ENCODE measurements at places on chromosomes 4 and X.

GRCh38 chr4:173073939-173074500 is 94.6 kb upstream of the GALNT7 start:
- no peak for DNase-seq

- DNase-seq, result no peak
Measured at GRCh38 chrX:10929747-10930146, 181.4 kb upstream of the HCCS start.

- no peak for DNase-seq
Measured at GRCh38 chr4:10173037-10173753, 56.6 kb upstream of the WDR1 start.

GRCh38 chr4:73451404-73451803 is 15.4 kb downstream of the AFP start:
- no peak for DNase-seq

- no peak for DNase-seq
Measured at GRCh38 chrX:25156323-25156722, 140.6 kb upstream of the ARX start.

GRCh38 chr4:1713003-1713851 is 1.1 kb upstream of the SLBP start:
- DNase-seq, result no peak

DNA sequence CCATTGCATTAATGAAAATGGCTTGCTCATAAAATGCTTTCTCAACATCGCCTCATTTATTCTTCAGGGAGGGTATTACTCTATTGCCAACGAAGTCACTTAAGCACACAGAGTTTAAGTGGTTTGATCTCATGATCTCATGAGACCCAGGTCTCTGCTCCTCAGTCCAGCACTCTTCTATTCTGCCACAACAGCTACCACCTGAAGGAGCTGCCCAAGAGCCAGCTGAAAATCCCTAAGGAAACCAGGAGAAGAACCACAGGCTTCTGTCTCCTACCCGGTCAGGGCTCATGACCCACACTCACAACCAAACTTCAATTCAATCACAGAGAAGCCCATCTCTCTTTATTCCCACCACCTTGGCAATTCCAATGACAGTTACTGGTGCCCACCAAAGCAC is 85.5 kb upstream of the GPM6B start:
- no peak for DNase-seq

DNA sequence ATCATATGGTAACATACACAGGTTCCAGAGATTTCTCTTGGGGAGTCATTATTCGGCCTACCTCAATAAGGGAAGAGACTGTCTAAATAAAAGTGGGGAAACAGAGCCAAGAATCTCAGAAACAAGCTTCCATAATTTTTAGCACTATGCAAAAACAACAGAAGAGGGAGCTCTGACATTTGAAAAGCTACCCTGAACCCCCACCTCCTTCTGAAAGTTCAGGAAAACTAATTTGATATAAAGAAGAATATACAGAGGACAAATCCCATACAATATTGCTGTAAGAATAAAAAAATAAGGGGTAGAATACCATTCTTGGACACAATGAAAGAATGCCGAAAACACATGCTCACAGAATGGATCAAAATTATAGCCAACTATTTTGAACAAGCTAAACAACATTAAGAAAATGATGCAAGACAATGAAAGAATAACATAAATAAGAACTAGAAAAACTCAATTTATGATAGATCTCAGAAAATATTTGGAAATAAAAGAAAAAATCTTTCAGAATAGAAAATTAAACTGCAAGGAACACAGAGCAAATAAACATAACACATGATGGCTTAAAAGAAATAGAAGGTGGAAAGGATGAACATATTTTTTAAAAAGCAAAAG is 14.4 kb upstream of the ZNF41 start:
- no peak for DNase-seq

- DNase-seq, result no peak
Measured at GRCh38 chr4:101337688-101338087, 9.6 kb downstream of the PPP3CA start.

- no peak for DNase-seq
Measured at GRCh38 chr4:2341261-2341841, 77.1 kb downstream of the ZFYVE28 start.

DNA sequence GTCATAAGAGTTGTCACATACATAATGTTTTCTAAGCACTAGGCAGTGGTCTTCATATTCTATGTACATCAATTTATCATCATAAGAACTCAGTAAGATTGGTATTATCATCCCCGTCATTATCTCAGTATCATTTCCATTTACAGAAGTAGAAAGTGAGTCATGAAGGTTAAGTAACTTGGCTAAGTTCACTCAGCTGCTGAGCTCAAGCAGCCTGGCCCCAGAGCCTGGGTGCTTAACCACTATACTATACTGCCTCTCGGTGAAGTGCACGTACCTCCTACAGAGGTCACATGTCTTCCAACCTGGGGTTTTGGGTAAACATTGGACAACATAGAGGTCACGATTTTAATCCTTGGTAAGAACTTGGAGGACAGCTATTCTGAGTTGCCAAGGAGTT is 161.5 kb upstream of the GATB start:
- DNase-seq, result no peak

GRCh38 chr4:13990596-13991589 is 363.4 kb upstream of the BOD1L1 start:
- no peak for DNase-seq

DNA sequence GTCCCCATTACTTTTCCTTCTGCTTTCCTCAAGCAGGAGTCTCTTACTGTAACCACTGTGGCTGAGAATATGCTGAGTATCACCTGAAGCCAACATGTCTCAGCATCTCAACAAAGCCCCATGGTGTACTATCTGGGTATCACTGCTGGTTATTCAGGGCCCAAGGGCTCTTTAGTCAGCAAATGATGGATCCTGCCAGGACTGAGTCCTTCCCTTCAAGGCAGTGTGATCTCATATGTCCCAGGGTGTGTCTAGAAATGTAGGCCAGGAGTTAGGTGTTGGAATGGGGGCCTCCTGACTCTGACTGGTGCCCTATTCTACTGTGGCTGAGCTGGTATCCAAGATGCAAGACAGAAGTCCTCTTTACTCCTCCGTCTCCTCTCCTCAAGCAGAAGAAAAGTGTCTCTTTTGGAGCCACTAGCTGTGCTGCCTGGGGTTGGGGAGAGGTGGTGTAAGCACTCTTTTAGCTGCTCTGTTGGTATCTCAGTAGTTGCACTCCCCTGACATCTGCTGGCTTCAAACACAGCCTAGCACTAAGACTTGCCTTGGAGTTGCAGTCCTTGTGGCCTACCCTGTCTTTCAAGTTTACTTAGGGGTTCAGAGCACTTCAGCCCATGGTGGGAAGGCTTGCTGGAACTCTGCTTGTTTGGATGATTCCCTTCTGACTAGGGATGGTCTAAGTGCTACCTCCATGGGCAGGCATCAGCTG is 28.6 kb downstream of the OCIAD2 start:
- no peak for DNase-seq

GRCh38 chr4:158817562-158818296 is 48.9 kb downstream of the FNIP2 start:
- no peak for DNase-seq

DNA sequence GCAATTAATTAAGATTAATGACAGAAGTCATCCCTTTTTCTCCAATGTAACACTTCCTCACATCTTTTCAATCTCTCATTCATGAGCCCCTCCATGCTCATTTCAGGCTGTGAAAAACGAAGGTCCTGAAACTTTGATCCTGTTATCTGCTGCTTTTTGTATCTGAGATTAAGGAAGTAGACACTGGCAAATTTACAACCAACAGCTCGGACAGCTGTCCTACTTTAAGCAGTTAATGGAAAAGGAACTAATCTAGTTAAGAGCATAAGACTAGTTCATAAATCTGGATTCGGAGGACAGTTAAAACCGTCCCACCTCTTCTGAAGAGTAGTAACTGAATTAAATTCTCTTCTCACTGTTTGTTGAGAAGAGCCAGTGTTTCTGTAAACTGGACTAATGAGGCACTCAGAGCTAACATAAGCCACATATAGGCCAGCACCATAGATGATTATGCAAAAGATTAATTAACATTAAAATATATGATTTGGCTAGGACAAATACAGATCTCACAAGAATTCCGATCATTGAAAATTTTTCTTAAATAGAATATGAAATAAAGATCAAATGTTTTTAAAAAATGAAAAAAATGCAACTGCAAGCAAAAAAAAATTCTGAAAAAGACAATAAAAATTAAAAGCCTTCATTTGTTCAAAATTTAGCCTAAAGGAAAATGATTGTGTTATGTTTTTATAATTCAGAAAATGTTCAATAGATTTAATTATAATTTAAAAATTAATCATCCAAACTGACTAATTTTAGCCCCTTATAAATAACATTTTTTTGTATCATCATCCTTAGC is 114.4 kb downstream of the ANTXR2 start:
- no peak for DNase-seq

GRCh38 chr4:53121264-53121865 is 244.5 kb downstream of the SCFD2 start:
- DNase-seq, result no peak

DNA sequence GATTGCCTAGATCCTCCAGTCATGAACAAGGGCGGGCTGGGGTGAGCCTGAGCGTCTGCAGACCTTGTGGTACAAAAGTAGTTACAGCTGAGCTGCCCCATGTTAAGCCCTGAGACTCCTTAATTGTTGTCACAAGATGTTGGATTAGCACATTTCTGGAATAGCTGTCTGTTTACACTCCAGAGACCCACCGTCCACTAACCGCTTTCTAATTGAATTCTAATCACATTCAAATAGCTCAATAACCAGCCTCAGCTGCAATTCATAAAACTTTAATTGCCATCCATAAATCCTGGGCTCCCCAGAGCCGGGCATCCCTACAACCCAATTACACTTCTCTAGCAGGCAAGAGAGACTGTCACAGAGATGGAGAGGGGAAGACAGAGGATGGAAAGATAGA is 1.6 kb upstream of the GSX2 start:
- no peak for DNase-seq

GRCh38 chr4:36677112-36677511 is 395.7 kb downstream of the DTHD1 start:
- DNase-seq, result no peak

- no peak for DNase-seq
Measured at GRCh38 chr4:43816116-43816515, 632.5 kb downstream of the KCTD8 start.

DNA sequence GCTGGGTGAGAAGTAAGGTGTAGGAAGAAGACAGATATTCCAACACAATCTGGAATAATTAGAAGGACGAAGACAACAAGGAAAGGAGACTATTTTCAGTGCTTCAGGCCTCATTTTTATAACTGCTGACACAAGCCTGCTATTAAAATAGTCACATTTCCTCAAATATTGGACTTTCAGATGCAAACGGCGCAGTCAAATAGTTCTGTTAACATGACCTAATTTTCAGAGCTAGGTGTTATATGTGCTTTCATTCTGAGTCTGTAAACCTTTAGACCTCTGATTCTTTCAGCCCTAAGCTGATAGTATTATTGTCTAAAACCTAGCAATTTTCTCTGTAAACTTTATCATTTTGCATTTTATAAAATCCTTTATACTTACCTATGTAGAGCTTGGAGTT is 261.5 kb downstream of the IL1RAPL1 start:
- DNase-seq, result no peak

DNA sequence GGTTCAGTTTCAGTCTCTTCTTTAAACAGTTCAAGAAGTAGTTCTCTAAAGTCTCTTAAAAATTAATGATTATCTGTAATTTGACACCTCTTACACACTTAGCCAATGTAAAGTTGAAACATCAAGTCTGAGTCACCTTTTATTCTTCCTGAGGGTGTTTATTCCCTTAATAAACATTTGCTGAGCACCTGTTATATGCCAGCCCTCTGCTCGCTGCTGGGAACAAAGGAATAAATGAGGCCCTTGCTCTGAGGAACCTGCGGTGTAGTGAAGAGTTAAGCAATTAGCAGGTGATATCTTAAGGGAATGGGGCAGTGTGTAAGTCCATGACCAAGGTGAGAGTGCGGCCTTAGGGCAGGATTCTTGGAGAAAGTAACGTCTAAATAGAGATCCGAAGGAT is 5.2 kb upstream of the NDNF start:
- DNase-seq, result no peak

GRCh38 chr4:71609651-71610050 is 174.2 kb downstream of the GC start:
- DNase-seq, result no peak

DNA sequence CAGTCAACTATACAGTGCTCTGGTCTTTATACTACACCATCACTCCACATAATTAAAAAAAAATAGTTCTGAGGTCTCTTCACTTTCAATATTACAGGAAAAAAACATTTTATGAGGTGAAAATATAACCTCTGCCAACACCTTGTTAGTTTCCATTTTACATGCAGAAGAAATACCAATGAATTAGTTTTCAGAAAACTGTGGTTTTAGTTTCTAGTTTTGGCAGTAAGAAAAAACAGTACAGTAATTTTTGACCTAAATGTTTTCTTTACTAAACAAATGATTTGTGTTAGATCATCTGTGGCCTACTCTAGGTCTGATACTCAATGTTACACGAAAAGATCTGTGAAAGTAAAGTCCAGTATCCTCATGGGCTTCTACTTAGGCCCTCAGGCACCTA is 10.0 kb downstream of the SULT1E1 start:
- no peak for DNase-seq

DNA sequence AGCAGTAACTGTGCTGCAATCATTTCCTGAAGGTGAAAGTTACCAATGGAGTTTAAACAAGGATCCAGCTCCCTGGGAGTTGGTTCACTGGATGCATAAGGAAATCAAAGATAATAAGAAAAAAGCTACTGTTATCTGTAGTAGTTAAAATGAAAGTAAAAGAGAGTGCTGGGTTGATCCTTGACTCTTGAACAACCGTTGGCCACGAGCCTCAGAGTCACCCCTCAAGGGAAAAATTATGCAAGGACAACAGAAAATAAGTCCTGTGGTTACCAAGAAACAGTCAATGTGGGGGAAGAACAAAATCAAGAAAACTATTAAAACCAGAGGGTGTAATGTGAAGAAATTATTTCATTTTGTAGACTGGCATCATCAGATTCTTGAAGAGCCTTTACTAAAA is 49.7 kb upstream of the DDIT4L start:
- no peak for DNase-seq

GRCh38 chr4:7859326-7859725 is 80.3 kb downstream of the AFAP1 start:
- DNase-seq, result no peak

GRCh38 chr4:151658959-151659600 is 101.7 kb downstream of the GATB start:
- DNase-seq, result no peak

- DNase-seq, result no peak
Measured at GRCh38 chr4:179097741-179098140, 1655.5 kb upstream of the AGA start.

DNA sequence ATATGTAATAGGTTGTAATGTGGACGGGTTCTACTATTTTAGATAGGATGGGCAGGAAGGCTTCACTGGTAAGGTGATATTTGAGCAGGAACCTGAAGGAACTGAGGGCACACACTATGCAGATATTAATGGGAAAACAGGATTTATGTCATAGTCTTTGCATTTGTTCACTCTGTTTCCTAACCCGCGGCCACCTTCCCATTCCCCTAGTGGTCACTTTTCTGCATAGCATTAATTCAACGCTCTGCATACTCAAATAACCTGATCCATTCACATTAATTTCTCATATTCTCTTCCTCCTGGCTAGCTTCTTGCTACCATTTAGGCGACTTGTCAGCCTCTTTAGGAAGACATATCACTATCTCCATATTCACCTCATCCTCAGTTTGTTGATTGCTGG is 61.5 kb downstream of the GSPT2 start:
- DNase-seq, result no peak

GRCh38 chrX:129693354-129693753 is 38.6 kb upstream of the APLN start:
- no peak for DNase-seq

- no peak for DNase-seq
Measured at GRCh38 chr4:187065806-187066205, 342.1 kb upstream of the FAT1 start.

Measured in activated CD4-positive, alpha-beta T cell treated with anti-CD3 and anti-CD28 coated beads, Interleukin-2, amount 50 U/mL, for 4 hours (primary cell).